HFF-Myc (cell line): ENCODE measurements at places on chromosomes 6 and 20.

- no peak for DNase-seq
Observed at GRCh38 chr6:126198631-126199030, 141.3 kb upstream of the CENPW start.

- DNase-seq, result no peak
Observed at GRCh38 chr6:154773610-154774089, 40.4 kb downstream of the SCAF8 start.

GRCh38 chr6:29255530-29255929 is 46.0 kb upstream of the OR14J1 start:
- no peak for DNase-seq

DNA sequence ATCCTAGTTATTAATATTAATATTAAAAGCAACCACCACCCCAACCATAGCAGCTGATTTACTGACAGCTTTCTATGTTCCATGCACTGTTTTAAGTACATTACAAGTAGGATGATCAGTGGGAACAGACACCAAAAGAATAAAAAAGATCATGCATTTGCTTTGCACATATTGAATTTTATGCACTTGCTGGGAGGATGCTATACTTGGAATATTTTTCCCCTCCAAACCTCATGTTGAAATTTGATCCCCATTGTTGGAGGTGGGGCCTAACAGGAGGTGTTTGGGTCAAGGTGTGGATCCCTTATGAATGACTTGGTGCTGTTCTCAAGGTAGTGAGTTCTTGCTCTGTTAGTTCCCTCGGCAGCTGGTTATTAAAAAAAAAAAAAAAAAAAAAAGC is 178.9 kb upstream of the MYLIP start:
- DNase-seq, result no peak

- no peak for DNase-seq
Observed at GRCh38 chr6:50716899-50717509, 3.7 kb downstream of the TFAP2D start.

DNA sequence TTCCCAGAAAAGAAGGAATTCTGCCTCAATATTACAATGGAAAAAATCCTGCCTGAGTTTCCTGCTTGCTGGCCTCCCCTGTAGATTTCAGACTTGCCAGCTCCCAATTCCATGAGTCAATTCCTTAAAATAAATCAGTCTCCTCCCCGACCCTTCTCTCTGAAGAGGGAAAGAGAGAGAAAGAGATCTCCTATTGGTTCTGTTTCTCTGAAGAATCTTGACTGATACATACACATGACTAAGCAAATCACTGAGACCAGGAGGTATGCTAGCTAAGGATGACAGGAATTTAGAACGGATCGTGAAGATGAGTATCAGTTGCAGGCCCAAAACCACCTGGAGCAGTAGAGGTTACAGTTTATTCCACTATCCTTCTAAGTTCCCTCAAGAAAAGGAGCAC is 11.3 kb upstream of the RBM24 start:
- no peak for DNase-seq

- DNase-seq, result no peak
Observed at GRCh38 chr6:29524044-29524443, 35.5 kb downstream of the UBD start.

DNA sequence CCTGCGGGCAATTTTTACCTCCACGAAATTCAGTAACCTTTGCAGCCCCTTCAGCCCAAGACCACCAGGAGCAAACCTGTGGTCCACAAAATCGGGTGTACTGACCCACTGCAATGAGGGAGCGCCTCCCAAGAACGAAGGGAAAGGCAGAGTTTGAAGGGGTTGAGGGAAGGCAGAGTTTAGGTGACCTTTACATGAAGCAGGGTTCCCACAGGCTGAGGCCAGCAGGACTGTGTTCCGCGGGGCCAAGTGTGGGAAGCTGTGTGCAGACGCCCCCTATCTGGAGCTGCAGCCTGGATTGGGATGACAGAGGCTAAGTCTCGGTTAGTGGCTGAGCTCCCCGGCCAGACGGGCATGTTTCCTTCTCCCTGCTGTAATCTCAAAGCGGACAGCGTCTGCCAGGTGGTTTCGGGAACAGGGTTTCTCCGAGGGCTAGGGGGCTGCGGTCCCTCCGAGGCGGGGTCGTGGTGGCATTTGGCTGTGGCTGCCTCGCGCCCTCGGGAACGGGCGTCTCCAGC is 826 bp upstream of the PYGB start:
- DNase-seq, result no peak

DNA sequence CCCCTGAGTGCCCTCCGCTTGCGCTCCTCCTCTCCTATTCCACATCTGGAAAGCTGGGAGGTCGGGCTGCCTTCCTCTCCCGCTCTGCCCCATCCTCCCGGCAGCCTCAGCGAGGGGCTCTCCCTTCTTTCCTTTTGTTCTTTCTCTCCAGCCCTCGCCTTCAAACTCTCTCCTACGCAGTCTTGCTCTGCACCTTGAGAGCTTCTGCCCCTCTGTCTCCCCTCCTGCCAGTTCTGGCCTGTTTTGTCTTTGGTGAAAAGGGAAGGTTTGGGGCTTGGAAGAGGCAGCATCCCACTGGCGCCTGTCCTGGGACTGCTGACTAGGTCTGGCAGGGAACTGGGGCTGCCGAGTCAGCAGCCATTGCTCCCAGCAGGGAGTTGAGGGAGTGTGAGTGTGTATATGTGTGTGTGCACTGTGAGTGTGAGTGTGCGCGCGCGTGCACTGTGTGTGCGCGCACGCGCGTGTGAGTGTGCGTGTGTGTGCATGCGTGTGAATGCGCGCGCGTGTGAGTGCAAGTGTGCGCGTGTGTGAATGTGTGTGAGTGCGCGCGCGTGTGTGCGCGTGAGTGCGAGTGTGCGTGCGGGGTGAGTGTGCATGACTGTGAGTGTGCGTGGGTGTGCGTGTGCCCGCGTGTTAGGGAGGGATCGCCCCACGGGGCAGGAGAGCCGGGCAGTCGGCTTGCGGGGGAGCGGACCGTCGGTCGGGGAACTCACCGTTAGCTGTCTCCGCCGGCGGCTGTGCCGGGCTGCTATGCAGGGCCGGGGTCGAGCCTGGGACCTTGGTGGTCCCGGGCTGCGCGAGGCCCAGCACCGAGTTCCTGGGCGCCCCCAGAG is 523 bp downstream of the CPXM1 start:
- DNase-seq, result no peak

GRCh38 chr6:113171882-113172281 is 685.3 kb upstream of the MARCKS start:
- no peak for DNase-seq

DNA sequence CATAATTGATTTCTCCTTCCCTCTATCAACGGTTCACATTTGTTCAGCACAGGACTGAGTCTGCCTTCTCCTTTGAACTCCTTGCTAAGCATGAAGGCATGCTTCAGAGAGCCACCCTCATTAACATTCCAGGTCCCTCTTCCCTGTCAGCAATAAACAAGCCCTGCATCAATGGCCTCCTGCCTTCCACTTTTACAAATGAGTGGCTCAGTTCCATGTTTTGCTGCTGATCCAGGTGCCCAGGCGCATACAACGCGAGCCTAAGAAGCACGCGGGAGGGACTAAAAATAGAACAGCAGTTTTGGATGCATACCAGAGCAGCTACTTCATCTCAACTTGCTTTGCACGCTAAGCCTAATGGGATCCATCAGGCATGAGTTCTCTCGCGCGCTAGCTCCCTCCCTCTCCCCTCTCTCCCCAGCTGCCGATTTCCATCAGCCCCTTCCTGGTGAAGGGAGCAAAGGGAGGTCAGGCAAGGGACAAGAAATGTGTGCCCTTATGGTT is 53.4 kb downstream of the TRAF3IP2 start:
- peak; percentile 99 for DNase-seq

GRCh38 chr6:105588123-105588710 is 185.3 kb upstream of the PREP start:
- no peak for DNase-seq

DNA sequence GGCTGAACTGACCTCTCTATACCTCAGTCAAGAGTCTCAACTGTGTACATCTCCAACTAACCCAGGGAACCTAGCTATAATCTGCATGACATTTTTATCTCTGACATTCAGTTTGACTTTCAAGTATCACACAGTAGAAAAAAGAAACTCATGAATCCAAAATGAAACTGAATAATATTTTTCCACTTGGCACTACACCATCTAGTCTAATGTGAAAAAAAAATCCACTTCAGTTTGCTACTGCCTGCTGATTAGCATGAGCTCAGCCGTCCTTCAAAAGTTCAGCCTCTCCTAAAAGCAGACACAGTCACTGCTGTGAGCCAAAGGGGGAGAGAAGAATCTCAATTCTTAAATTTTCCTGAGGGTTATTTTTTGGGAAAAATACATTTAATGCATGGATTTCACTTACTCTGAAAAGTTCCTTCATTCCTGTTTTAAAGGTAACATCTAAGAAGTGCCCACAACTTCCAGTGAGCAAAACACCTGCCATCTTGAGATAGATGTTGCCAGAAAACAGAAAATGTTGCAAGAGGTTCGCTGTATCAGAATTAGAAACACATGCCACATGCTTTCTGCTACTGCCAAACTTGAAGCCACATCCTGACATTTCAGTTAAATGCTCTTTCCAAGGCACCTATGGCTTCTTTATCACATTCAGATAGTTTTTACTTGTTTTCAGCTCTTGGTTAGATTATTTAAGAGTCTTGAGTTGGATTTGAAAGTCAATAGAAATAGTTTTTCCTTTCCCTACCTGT is 95.4 kb downstream of the MKKS start:
- DNase-seq, result no peak

GRCh38 chr20:32507998-32508774 is 76.9 kb downstream of the NOL4L start:
- no peak for DNase-seq

GRCh38 chr20:61437280-61438206 is 185.5 kb downstream of the CDH4 start:
- DNase-seq, result no peak

DNA sequence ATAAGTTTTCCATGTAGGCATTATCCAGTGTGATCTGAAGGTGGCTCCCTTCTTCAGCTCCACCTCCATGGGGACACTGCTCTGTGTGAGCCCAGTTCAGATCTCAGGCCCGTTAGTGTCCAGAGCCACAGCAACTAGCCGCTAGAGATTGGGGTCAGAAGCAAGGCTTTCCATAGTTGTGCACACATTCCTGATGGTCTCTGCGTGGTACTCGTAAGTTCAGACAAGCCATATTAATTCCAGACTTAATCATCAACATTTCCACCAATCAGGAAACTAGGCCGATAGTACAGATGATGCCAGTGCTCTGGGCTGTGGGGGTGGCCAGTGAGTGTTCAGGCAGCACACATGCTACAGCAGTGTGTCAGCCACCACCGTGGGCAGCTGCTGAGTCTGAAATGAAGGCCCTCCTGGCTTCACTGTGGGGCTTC is 17.5 kb upstream of the SYNCRIP start:
- DNase-seq, result peak; percentile 86

- no peak for DNase-seq
Observed at GRCh38 chr6:167711211-167711610, 115.5 kb upstream of the AFDN start.

GRCh38 chr6:117346142-117346930 is 79.4 kb downstream of the ROS1 start:
- DNase-seq, result no peak

GRCh38 chr6:33029328-33030184 is 20.2 kb upstream of the HLA-DOA start:
- DNase-seq, result no peak

DNA sequence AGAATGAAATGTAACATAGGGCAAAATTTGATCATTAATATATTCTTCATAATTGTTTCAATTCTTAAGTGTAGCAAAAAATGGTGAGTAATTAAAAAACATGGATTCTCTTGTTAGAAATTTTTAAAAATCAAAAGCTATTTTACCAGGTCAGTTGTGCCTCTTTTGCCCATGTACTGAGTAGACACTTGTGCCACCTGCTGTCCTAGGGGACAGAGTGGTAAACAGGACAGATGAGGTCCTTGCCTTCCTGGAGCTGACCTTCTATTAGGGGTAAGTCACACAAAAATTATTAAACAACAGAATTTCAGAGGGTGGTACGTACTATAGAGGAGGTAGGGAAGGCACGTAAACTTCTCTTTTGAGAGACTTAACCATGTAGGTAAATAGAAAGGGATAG is 6.5 kb downstream of the RNF24 start:
- DNase-seq, result no peak

DNA sequence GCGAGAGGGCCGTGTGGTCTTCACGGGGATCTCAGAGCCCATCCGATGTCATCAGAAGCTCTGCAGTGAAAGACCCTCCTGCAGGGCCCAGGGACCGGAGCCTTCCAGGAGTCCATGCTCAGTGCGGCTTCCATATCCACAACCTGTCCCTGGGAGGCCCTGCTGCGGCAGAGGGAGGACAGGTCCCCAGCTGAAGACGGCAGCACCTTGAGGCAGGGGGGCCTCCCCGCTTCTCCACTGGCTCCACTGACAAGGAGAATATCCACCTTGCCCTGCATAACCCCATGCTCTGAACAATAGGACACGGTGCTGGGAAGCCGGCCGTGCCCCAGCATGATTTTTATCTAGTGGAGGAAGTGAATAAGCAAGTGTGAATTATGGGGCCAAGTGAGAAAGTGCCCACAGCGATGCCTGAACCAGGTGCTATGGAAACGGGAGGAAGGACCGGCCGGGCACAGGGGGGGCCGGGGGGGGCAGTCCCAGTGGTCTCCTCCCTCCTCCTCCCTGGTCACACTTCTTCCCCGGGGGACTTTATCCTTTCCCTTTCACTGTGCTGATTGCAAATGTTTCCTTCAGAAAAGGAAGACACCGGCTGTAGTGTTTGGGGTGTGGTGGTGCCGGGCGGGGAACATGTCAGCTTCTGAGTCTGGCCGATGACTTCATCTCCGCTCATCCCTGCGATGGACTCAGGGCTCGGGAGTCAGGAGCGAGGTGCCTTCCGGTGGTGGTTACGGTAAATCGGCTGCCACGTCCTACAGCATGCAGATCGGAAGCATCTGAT is 225.1 kb downstream of the ERMARD start:
- no peak for DNase-seq

GRCh38 chr20:23079926-23080325 is 6.2 kb downstream of the CD93 start:
- DNase-seq, result no peak

DNA sequence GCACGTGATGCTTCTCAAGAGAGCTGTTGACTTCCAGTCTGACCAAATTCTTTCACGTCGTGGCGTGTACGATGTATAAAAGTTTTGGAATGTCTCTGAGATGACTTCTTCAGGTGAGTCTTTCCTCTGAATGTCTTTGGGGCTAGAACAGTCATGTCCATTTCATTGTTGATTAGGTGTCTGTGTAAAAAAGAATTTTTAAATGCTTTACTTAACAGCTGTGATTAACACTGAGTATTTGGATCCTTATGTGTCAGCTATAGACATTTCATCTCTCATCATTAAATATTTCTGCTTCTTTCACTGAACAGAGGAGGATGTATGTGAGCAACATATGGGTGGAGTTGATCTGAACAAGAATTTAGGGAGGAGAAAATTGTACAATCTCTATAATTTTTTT is 29.3 kb upstream of the KIF13A start:
- DNase-seq, result no peak

DNA sequence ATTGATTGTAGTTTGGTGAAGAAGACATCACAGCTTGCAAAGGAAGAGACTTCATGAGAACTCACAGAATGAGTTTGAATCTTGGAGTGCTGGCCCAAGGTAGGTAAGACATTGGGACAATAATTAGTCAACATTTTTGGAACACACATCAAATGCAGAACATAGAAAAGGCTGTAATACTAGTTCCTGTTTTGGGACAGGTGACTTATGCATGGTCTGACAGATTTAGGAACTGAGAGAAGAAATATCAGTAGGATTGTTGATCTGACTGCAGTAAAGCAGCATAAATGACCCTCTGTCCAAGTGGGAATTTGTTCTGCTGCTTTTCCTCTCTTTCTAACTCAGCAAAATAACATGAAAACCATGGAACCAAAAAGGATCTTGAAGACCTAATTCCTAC is 102.3 kb upstream of the MAP3K7 start:
- DNase-seq, result no peak
